ENCODE measurements at places on chromosomes 16 and 17.

GRCh38 chr16:28497861-28498599 is 3.6 kb downstream of the APOBR start:
- ATAC-seq = no peak

DNA sequence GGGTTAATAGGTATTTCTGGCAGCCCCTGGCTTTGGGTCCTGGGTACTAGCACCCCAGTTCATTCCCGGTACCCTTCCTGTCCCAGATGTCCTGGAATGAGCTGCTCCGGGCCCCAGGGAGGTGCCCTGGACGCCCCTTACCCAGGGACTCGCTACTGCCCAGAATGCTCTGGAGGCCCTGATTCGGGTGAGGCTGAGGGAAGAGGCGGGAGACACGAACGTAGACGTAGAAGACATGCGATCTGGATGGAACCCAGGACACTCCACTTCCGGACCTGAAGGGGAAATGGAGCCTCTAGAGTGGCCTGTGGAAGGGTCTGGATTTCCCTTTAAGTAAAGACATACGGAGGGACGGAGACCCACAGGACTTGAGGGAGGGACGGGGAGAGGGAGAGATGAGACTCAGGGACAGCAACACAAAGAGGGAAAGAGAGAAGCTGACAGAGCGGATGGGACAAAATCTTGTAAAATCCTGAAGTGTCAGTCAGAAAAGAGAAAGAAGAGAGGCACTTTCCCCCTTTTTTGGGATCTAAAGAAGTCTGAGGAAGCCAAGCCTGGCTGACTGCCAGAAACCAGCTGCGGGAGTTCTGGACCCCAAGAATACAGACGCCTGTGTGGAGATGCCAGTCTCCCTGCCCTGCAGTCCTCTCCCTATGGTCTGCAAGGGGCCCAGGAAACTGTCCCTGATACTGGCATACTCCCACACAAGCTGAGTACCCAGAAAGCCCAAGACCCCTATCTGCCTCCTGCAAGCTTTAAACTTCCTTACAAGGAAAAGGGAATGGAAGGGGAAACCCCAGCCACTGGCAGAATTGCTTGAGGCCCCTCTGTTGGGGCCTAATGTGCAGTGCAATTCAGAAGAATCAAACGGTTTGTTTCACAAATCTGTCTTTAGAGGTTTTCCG is 1.0 kb upstream of the HOXB13 start:
- ATAC-seq = no peak

GRCh38 chr16:88809676-88810165 is 2.0 kb downstream of the APRT start:
- ATAC-seq = no peak

GRCh38 chr17:59167571-59168001 is 12.0 kb downstream of the PRR11 start:
- peak; percentile 41 for ATAC-seq

DNA sequence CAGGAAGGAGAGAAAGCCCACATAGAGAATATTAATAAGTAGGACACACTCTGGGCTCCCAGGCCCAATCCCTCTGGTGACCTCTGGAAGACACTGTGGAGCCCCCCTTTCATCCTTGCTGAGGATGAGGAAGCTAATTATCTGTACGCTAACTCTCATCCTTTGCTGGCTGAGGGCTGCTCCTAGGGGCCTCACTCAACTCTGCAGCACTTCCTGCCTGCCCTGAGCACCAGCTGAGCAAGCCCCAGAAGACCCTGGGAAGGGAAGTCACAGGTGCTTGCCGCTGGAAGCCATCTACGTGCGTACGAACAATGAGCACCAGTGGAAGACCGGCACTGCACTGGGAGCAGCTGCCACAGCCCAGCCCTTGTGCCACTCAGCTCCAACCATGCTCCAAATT is 145.8 kb upstream of the CDH5 start:
- ATAC-seq = no peak

DNA sequence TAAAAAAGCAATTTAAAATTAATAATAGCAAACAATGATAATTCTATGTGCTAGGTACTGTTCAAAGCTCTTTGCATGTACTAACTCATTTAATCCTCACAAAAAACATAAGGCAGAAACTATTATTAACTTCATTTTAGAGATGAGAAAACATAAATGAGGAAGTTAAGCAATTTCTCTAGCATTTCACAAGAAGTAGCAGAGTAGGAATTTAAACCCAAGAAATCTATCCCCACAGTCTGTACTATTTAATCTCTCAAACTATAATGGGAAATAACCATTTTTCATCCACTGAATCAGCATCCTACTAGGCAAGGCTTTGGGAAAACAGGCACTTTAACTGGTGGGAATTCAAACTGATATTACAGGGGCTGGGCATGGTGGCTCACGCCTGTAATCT is 42.2 kb upstream of the INTS2 start:
- no peak for ATAC-seq
